ENCODE measurements at places on chromosomes 12 and 14.

- no peak for DNase-seq
Measured at GRCh38 chr12:61687407-61687806, 572.8 kb upstream of the USP15 start.

DNA sequence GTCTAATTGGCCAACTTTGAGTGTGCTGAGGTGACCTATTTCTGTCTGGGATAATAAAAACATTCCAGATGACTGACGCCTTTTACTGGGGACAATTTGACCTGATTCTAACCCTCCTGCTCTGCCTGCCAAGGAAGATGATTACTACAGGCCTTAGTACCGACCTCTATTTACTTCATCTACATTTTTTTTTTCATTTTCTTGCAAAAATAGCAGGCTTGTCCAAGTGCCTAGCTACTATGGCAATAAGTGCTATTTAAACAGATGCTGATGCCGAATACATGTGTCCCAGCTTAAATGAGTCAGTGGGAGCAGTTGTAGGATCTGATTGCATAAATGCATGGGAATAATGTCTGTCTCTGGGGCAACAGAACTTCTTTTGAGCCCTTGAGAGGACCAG, 254.3 kb downstream of the RGS6 start:
- no peak for DNase-seq

DNA sequence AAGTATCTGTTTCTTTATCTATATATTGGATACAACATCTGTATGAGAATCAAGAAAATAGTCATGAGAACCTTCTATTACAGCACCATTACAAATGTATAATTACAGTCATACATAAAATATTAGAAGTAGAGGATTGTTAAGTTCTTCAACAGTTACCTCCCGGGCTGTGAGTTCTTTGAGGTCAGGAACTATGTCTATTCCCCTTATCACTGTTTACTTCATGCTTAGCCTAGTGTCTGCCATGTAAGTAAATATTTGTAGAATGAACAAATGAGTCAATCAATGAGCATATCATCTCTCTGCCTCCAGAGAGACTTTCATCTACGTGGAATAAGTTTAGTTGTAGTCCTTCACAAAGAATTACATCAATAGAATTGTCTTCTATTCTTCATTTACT, 47.2 kb downstream of the PUS7L start:
- DNase-seq: no peak

DNA sequence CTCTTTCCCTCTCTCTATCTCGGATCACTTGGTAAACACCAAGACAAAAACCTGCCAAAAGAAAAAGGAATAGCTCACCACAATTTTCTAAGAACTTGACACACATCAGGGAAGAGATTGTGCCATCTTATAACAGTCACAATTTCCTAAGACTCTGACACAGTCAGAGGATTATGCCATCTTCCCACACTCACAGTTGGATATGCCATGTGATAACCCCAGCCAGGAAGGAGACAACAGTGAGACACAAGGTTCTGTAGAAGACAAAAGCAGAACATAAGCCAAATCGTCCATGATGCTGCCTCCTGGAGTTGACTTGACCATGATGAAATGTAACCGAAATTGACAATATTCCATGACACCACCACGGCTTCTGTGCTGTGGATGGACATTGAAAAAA, 2.8 kb upstream of the CLEC9A start:
- DNase-seq: no peak

DNA sequence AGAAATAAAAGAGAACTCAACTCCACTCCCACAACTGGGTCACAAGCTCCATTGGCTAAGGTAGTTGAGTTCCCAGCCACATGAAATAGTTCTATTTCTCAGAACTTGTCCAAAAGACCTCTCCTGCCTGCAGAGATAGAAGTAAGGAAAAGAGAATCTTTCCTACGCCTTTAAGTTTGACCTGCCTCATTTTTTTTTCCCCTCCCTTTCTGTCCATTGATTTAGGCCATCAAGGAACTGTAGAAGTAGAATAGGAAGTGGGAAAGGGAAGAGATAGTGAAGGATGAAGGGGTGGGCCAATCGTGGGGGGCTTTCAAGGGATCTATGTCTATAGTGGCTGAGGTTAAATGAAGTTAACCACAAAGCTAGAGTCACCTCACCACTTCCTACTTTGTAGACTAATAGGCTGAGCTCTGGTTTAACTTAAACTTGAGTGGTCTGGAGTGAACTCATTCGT, 13.9 kb upstream of the NUDT4 start:
- DNase-seq: peak; percentile 25

GRCh38 chr14:92756446-92756845, 8.0 kb upstream of the LGMN start:
- no peak for DNase-seq

DNA sequence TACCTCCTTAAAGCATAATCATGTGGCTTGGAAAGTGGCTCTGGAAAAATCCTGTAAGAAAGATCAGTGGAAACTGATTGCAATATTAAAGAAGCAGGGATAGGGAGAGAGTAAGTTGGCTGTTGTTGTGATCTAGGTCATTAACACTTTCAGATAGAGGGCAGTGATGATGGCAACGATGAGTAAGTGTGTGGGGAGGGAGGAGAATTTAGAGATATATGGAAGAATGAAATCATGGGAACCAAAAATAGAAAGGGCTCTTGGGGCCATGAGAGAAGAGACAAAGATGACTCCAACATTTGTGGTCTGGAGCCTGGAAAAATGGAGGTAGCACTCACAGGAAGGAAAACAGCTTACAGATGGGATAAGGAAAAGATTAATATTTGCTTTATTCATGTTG, 23.3 kb downstream of the SNRPF start:
- no peak for DNase-seq

DNA sequence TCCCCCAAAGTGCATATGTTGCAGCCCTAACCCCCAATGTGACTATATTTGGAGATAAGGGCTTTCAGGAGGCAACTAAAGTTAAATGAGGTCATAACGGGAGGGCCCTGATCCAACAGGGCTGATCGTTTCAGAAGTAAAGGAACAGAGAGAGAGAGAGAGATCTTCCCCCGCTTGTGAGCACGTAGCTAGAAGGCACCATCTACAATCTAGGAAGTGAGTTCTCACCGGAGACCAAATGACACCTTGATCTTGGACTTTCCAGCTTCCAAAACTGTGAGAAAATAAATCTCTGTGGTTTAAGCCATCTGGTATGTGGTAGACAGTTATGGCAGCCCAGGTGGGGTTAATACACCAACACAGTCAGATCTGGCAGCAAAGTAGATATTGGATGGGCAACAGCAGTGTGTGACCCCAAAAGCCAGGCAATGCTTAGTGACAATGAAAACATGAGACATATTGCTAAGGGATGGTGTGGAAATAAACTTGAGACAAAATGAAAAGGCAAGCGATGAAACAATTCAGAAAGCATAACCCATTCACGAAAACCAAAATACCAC, 147.2 kb upstream of the GSC start:
- DNase-seq: no peak

DNA sequence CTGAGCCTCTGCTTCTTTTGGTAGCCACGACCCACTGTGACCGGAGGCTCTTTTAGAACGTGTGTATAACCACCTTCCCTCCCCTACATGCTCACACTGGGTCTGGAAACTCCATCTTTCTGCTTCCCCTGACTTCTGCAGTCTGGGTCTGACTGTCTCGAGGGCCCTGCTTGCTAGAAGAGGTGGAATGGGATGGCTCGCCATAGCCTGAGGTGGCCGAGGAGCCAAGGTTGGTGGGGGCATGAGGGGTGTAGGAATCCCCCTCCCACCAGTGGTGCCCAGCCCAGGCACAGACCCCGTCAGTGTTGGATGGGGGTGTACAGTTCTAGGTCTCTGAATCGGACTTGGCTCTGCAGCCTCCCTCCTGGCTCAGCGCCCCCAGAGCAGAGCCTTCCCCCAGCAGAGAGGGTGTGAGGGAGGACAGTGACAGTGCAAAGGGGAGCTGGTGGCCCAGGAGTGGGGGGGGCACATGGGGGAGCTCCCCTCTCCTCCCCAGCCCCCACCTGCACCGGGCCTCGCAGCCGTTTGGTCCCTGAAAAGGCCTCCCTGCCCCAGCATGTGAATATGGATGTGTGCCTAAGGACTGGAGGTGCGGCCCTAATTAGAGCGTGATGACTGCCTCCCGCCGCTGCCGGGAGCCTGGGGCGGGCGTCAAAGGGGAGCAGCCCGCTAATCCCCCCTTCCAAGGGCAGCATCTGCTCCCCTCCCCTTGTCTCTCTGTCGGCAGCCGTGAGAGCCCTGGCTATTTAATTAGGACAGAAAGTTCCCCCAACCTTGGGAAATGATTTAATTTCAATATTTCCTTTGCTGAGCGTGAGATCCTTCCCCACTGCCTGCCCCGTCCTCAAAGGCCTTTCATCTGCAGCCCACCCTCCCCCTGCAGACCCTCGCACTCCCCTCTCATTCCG, 196.2 kb upstream of the C14orf180 start:
- DNase-seq: no peak

DNA sequence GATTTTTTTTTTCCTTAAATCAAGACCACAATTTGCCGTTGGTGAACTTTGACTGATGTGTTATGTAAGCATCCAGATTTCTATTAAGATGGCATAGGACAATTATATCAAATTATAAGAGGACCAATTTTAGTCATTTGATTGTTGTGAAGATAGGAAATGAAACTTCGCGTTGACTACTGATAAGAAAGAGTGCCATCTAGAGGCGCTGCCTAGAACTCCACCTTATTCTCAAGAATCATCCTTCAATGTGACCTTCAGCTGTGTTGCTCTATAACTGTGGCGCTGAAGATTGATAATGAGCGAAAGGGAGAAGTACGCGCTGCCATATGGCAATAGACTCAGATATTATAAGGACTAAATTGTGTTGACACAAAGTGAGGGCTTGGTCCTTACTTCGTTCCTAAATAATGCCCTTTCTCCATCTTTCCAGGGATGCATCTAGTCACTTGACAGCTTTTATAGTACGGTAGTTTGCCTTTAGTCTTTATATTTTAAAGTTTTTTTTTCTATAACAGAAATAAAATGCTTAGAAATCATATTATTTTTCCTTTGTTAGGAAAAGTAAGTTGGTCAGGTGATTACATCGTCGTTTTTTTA, 350.8 kb upstream of the STXBP6 start:
- peak; percentile 23 for DNase-seq

- DNase-seq: no peak
Measured at GRCh38 chr12:16012117-16012516, 101.0 kb downstream of the DERA start.

DNA sequence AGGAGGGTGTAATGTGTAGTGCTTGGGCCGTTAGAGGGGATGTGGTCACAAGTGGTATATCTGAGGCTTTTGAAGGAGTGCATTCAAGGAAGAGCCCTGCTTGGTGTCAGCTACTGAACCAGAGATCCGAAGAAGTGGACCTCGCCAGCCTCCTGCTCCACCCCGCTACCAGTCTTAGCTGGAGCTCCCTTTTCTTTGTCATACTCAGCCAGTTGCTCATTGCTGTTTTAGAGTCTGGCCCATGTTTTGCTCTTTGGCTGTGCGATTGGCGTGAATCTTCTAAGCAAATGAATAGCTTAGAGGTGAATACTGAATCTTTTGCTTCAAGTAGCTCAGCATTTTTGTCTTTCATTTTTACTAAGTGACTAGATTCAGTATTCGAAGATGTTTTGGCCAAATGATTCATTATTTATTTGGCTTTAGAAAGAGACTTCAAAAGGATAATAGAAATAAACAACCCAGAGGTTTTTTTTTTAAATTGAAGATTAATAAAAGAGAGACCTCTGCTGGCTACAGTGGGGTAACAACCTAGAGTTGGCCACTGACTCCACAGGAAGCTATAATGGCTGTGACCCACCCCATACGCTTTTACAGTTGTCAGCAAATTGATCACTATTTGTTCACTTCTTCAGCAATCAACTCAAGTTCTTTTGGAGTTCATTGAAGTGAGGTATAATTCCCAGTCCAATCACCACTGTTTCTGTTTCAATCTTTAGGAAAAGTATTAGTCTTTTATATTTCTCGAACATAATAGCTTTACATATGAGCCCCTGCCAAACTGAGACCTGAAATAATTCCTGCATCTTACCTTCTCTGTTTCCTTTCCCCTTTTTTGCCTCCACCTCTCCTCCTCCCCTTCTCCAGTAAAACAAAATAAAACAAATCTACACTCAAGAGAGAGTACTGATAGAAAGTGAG, 19.9 kb downstream of the CDKN1B start:
- peak; percentile 70 for DNase-seq

GRCh38 chr12:100798286-100799160, 3.9 kb downstream of the ANO4 start:
- no peak for DNase-seq

DNA sequence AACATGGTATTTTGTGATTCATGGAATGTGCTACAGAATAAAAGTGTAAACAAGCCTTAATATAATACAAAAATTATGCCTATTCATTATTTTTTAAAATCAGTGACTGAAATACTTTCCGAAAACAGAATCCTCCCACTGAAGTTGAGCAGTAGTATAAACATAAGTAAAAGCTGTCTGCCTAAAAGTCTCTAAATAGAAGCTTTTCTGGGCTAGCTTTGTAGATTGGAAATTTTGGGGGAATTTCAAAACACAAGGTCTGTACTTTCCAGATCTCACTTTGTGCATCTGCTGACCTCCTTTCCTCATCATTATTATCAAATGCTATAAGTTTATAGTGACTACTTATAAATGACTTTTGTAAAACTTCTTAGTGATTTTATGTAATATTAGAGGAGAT, 80.4 kb upstream of the TRHDE start:
- no peak for DNase-seq

GRCh38 chr12:4273652-4274395, at the start of gene CCND2:
CCND2 (plus strand) TSS chr12:4273762; CDS start chr12:4274041, 279 bp downstream.
- peak; percentile 78 for DNase-seq

DNA sequence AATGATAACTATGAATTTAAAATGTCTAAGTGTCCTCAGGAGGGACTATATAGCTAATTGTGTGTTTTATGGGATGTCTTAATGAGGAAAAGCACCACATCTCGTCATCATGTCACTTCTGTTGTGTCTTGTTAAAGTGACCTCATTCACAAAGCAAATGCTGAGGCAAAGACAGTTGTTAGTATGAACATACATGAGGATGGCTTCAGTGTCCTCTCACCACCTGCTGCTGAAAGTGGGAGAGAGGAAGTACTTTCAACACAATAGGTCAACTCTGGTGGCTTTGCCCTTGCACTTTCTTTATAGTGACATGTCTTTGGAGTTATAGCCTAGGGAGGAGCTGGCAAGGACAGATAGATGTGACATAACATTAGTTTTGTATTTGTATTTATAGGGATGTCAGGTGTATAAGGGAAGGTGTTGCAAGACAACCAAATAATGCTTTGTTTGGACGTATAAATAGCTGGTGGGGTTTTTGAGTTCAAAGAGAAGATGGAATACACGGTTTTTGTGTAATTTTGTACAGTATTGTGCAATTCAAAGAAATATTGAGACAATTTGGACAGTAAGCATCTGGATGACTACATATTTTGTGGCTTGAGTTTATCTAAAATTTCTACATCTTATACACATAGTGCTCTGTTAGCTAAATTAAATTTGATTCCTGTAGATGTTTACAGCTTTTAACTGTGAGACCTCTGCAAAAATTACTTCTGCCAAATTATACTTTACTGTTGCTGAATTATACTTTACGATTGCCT, 131.7 kb upstream of the ATP2B1 start:
- DNase-seq: no peak

- no peak for DNase-seq
Measured at GRCh38 chr14:24613747-24614146, 4.3 kb upstream of the GZMH start.
